Progenitor cell of endocrine pancreas (in vitro differentiated cells): ENCODE measurements at places on chromosomes 3 and 15. TPM values are rescaled to one million over a fixed set of nuclear protein-coding genes. Genes with fewer than 3 reads are reported as not detected.

Gene PIK3R4
- 29.3 and 32.2 TPM in 2 replicates for total RNA-seq

Gene ANKRD34C
- total RNA-seq = not detected in 2 replicates

Gene SACM1L
- total RNA-seq = 56.7 and 61.3 TPM in 2 replicates

Gene GRIP2
- 11.2 and 11.6 TPM in 2 replicates for total RNA-seq
